ENCODE measurements at places on chromosomes 4 and X.

DNA sequence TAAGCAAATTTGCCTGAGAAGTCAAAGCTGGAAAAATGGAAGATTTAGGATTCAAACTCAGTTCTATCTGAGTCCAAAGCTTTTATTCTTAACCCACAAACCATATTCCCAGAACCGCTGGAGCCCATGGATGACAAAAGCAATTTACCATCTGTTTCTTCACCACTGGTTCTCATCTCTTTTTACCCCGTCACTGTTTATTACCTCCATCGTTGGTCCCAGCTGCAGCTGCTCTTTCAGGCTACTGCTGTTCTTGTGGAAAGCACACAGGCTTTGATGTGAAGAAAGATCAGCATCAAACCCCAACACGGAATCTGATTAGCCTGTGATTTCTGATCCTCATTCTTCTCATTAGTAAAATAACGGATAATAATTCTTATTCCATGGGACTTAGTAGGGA, 9.5 kb downstream of the FBXO8 start:
- no peak for DNase-seq

GRCh38 chr4:75834772-75835154, 67.5 kb downstream of the PPEF2 start:
- no peak for DNase-seq

GRCh38 chr4:67909905-67910584, 26.2 kb upstream of the TMPRSS11D start:
- peak; percentile 49 for DNase-seq

GRCh38 chr4:154049457-154050181, 260.7 kb upstream of the SFRP2 start:
- DNase-seq, result no peak

- DNase-seq, result no peak
Observed at GRCh38 chr4:74057588-74057987, 19.1 kb upstream of the CXCL3 start.

GRCh38 chr4:52588097-52588496, 71.0 kb downstream of the USP46 start:
- no peak for DNase-seq

DNA sequence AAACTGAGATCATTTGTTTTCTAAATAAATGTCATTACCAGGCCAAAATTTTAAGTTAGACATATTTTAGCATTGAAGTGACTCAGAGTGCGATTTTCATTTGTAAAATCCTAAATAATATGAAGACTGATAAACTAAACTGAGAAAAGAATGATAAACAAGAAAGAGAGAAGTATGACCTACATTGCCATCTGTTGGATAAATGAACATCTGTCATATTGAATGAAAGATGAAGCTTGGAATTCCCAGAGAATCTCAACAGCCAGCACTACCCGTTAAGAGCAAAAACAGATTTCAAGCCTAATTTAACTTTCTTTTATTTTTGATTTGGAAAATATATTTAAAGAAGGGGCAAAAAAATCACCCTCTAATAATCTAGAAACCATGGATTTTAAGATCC, 591.0 kb upstream of the ATOH1 start:
- no peak for DNase-seq

- peak; percentile 20 for DNase-seq
Observed at GRCh38 chrX:118499295-118499694, 3.7 kb downstream of the DOCK11 start.

- no peak for DNase-seq
Observed at GRCh38 chr4:10173037-10173753, 56.6 kb upstream of the WDR1 start.

DNA sequence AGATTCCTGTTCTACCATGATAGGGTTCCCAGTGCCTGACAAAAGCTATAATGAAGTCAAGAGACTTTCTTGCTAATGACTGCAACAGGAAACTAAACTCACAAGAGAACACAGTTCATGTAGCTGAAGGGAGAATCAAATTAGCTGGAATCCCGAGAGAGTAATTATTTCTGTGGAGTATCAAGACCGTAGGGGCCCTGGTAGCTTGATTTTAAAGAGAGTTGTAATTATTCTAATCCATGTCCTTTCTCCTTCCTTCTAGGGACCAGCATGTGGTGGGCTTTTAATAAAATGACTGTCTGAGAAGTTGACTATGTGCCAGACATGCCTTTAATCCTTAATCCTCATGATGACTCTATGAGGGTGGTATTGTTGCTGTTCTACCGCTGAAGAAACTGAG, 1.7 kb upstream of the TRPC5OS start:
- DNase-seq, result no peak

- no peak for DNase-seq
Observed at GRCh38 chr4:125762537-125762936, 447.8 kb downstream of the FAT4 start.

GRCh38 chr4:78939667-78940008, 400 bp upstream of the PAQR3 start:
- DNase-seq, result peak; percentile 43

- no peak for DNase-seq
Observed at GRCh38 chr4:20829617-20830357, 129.5 kb downstream of the PACRGL start.

DNA sequence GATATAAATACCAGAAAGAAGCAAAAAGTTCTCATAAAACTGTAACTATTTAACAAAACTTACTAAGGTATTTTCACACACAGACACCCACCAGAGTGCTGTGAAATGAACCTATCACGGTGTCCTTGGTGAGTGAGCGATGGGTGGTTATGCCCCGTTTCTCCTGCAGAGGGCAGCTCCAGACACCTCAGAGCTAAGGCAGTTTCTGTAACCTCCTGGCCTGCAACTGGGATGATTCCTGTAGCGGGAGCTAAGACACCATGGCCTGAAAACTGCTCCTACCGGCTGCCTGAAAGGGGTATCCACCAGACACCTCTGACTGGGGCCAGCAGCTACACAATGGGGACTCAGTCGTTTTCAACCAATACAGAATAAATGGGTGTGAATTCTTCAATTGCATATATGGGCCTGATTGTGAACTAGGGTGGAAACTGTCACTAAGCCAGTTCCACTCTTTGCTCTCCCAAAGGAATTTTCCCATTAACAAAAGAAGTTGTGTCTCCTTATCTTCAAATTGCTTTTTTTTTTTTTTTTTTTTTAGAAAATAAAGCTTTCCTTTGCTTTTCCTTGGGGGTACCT, 2375.8 kb upstream of the TENM3 start:
- peak; percentile 40 for DNase-seq

GRCh38 chr4:10033191-10033881, 12.0 kb upstream of the SLC2A9 start:
- DNase-seq, result no peak

- DNase-seq, result no peak
Observed at GRCh38 chr4:176979416-176979815, 186.7 kb upstream of the VEGFC start.

- DNase-seq, result no peak
Observed at GRCh38 chr4:183276106-183276505, 44.0 kb downstream of the CLDN22 start.

DNA sequence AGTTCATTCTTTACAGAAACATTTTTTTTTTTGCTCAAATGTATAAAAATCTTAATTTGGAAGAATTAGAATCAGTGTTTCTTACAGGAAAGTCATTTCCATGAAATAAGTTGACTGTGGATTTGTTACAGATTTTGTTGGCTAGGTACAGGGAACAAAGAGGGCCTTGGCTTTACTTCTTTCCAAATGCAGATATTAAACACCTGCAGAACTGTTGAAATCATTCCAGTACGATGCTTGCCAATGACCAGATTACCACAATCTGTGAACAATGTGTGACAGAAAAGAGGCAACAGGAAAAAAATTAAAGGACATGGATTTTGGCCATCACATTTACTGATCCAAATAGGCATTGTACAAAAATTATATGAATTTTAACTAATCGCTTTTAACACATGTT, 70.8 kb downstream of the ANXA10 start:
- no peak for DNase-seq

GRCh38 chr4:153189016-153189801, 15.0 kb upstream of the TRIM2 start:
- no peak for DNase-seq

DNA sequence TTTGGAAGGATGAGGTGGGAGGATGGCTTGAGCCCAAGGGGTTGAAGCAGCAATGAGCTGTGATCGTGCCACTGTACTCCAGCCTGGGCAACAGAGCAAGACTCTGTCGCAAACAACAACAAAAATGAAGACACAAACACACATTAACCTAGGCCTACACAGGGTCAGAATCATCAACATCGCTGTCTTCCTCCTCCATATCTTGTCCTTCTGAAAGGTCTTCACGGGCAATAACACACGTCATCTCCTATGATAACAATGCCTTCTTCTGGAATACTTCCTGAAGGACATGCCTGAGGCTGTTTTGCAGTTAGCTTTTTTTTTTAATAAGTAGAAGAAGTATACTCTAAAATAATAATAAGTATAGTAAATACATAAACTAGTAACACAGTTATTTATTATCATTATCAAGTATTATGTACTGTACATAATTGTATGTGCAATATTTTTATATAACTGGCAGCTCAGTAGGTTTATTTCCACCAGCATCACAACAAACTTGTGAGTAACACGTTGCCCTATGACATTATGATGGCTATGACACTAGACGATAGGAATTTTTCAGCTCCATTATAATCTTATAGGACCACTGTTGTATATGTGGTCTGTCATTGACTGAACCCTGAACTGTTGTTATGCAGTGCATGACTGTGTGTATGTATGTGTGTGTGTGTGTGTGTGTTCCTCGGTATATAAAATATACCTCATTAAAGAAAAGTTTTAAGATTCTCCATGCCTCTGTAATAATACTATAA, 69.2 kb upstream of the MAML3 start:
- no peak for DNase-seq

- no peak for DNase-seq
Observed at GRCh38 chrX:55056820-55057674, 17.8 kb upstream of the PAGE2B start.

GRCh38 chr4:180682776-180683175, 1560.4 kb upstream of the TENM3 start:
- DNase-seq, result no peak

- no peak for DNase-seq
Observed at GRCh38 chr4:78439328-78439727, 112.2 kb upstream of the ANXA3 start.

DNA sequence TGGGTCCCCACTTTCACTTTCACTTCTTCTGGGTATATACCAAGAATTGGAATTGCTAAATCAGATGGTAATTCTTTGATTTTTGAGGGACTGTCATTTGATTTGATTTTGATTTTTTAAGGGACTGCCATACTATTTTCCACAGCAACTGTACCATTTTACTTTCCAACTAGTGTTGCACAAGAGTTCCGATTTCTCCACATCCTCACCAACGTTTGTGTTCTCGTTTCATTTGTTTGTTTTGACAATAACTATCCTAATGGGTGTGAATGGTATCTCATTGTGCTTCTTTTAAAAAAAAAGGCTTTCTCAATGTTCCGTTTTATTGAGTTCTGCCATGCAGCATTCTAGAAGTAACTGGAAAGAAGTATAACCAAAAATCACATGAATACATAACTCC, 62.6 kb downstream of the C4orf46 start:
- no peak for DNase-seq

DNA sequence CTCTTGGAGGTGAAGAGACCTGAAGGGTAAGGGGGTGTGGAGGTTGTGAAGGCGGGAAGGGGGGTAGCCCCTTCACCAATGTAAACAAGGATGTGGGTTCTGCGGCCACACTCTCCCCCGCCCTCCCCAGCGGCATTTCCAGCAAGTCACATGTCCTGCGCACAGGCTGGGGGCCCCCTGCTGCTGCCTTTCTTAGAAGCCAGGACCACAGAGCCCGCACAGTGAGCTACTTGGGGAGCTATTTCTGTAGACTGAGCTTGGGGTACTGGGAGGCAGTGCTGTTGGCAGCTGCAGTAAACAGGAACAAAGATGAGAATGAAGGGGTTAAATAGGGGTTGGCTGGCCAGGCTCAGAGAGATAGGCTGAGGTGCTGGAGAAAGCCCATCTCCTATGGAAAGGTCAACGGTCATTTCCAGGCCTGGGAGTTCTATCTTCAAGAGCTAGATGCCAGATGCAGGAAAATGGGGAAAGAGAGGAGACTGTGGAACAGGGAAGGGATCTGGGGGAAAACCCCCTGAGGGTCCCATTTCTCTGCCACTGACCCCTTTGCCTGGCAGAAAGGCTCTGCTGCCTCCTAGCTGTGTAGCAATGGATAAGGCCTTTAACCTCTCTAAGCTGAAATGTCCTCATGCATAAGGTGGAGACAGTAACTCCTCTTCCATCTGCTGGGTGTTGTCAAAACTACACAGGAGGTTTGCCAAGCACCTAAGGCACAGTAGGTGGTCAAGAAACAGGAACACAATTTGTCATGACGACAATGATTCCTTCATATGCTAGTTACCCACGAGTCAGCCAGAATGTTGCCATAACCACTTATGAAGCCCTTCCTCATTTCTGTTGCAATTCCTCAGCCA, 18.5 kb upstream of the PIM2 start:
- DNase-seq, result peak; percentile 83

DNA sequence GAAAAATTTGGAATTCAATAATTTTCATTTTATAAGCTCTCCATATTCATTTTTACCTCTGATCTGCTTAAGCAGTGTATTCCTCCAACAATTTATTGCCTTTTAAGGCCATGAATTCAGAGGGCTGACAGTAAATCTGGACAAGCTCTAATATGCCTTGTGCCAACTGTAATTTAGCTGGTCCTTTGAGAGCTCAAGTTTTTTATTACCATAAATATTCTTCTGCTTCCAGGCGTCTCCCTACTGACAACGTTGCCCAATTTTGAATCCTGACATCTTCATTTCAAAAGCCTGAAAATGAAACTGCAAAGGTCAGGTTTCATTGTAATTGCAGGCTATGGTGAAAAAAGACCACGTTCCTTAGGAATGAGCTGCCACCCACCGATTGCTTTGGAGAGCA, 95.8 kb upstream of the GEMIN8 start:
- no peak for DNase-seq

DNA sequence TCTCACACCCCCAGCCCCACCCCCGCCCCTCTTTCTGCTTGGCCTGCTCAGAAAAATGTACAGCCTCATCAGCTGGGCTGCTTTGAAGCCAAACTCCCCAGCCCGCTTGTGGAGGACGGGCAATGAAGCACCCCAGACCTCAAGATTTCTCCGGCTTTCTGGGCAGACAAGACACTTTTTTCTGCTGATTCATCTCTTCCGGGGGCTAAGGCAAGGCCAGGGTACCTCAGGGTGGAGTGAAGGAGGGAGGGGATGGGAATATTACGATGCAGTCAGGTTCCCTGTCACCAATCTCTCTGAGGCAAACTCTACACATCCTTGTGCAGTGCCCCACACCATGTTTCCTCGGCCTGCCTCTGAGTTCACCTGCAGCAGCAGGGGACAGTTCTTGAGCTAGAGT, 66.9 kb upstream of the ATP6AP2 start:
- no peak for DNase-seq

DNA sequence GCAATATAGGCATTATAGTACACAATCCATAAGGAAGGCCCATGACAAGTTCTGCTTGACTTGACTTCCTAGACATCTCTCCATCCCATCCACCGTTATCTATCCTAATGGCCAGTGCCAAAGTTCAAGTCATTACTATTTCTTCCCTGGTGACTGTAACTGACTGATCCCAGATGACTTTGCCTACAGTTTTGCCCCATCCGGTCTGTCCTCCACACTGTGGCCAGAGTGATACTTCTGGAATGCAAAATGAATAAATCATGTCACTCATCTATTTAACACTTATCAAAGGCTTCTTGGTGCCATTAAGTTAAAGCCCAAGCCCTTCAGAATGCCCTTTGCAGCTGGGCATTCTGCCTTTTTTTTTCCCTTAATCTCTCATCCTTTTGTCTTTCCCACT, 130.8 kb downstream of the PPARGC1A start:
- DNase-seq, result no peak

- no peak for DNase-seq
Observed at GRCh38 chrX:24858004-24858746, 157.6 kb downstream of the ARX start.

Data from AML-193 (cell line).